ENCODE measurements at places on chromosomes 13 and 19. TPM values are rescaled to one million over a fixed set of nuclear protein-coding genes. Genes with fewer than 3 reads are reported as not detected.

GRCh38 chr19:21910318-21910717 is 74.3 kb upstream of the ZNF43 start:
- DNase-seq, result no peak

The NKPD1 gene
- total RNA-seq, result not detected

GRCh38 chr13:113763961-113764792 is 5.2 kb downstream of the TMEM255B start:
- DNase-seq, result no peak

- DNase-seq, result no peak
Observed at GRCh38 chr19:48508729-48509411, 2.8 kb downstream of the LMTK3 start.

DNA sequence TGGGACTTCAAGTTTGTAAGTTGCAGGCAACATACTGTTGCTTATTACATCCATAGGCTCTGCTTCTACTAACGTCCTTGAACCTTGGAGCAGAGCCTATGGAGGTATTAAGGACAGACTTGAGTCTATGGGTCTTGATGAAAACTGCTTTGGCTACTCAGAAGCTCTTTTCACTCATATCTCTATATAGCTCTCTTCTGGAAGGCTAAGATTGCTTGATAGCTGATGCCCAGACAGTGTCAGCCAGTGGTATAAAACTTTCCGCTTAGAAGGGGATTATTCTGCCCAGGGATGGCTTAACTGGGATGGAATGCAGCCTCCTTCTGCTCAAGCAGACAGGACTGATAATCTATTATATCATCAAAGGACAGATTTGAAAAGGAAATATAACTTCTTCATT is 25.6 kb upstream of the ESD start:
- no peak for DNase-seq

- no peak for DNase-seq
Observed at GRCh38 chr19:46896076-46896794, 35.4 kb downstream of the ARHGAP35 start.

DNA sequence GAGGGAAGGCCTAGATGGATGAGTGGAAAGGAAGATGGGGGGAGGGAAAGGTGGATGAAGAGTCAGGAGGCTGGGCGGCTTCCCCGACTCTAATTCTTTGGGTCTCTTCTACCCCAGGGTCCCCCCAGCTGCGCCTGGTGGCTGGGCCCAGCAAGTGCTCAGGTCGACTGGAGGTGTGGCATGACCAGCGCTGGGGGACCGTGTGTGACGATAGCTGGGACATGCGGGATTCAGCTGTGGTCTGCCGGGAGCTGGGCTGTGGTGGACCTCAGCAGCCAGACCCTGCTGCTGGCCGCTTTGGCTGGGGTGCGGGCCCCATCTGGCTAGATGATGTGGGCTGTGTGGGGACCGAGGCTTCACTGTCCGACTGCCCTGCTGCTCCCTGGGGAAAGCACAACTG is 9.5 kb downstream of the SSC5D start:
- DNase-seq, result no peak

The DACH1 gene
- 0.14 TPM for total RNA-seq

The ZNF556 gene
- not detected for total RNA-seq

- no peak for DNase-seq
Observed at GRCh38 chr19:4361152-4362046, 18.0 kb downstream of the MPND start.

The ZFR2 gene
- not detected for total RNA-seq

The UGGT2 gene
- total RNA-seq, result 19.9 TPM

DNA sequence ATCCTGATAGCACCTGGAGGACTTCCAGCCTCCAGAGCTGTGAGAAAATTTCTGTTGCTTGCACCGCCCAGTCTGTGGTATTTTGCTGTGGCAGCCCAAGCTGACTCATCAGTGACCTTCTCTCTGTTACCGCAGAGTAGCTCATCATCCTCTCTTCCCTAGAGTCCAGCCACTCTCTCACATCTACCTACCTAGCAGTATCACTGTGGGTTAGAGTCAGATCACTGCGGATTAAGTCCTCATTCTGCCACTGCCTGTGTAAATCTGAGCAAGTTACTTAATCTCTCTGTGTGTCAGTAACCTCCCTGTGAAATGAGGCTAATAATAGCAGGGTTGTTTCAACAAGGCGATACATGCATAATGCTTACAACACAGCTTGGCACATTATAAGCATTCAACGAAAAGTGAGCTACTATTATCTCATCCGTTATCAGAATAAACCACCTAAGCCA is 40.3 kb upstream of the USPL1 start:
- DNase-seq, result peak; percentile 70

DNA sequence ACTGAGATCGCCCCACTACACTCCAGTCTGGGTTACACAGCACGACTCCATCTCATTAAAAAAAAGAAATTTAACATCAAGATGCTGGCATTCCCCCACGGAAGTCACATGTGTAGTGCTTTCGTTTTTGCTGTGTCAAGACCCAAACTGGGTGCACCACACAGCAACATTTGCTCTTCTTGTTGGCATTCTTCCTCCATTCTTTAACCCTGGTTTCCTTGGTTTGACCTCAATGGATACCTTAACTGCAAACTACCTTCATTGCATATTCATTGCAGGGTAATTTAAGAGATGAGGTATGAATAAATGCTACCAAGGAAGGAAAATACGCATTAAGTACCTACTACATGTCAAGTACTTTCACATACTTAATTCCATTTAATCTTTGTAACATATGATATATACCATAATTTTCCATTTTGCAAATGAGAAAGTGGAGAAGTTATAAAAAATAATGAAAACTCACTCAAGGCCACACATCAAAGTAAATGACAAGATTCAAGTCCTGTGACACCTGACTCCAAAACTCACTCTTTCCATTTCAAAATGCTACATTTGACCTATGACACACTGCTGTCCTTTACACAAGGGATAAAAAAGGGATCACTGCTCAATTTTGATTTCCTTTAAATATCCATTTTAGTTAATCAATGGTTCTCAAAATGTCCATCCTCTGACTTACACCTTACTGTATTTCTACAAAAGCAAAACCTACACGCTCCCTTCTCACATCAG is 59.2 kb downstream of the STK24 start:
- no peak for DNase-seq

The FOXA3 gene
- 0.31 TPM for total RNA-seq

DNA sequence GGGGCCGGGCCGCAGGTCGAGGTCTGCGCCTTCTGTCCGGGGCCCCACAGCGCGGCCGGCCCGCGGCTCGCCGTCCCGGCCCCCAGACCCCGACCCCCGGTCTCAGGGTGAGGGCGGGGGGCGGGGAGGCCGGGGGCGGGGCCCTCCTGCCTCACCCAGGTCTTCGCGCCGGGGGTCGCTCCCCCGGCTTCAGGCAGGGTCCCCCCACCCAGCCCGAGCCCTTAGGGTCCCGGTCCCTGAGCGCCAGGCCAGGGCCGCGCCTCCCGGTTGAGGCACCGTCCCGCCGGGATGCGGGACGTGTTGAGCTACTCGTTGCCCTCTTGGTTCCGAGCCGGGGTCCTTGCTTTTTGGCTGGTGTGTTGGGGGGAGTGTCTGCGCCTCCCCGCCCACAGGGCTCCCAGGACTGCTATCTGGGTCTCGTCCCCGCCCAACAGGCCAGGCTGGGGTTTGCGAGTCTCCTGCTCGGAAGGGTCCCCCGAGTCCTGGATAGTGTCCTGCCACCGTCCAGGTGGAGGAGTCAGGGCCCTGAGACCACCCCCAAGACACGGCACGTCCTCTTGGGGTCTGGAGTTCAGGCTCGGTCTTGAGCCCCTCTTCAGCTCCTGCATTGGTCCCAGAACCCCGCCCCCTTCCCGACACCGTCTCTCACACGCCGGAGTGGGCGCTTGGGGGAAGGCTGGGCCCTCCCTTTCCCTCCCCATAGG is 452 bp downstream of the PIAS4 start:
- DNase-seq, result no peak

DNA sequence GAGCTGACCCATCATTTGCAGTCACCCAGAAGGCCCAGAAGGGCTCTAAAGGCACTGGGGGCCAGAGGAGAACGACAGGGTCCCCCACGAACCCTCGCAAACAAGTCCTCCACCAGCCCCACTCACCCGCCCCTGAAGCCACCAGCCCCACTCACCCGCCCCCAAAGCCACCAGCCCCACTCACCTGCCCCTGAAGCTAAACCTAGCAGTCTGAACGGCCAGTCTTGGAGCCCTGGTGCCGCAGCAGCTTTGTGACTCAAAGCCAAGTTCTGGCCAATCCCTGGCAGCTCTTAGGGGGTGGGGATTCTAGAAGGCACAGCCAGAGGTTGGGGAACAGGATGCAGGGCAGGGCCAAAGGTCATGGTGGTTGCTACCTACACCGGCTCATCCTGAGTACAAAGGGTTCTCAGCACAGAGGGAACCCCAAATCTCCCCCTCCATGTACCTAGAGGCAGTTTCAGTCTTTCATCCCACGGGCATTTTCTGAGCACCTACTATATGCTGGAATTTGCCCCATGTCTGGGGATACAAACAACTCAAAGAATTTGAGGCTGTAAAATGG is at the start of gene IQCN:
TSS of gene IQCN (minus strand) at position 234 of the 562 bp plus-strand sequence. CDS start 4,974 bp downstream, outside the sequence.
- DNase-seq, result peak; percentile 66

The RDH8 gene
- not detected for total RNA-seq

The ZNF132 gene
- 6.4 TPM for total RNA-seq

The GZMM gene
- not detected for total RNA-seq

- DNase-seq, result no peak
Observed at GRCh38 chr13:43355774-43356173, 332.4 kb downstream of the DNAJC15 start.

DNA sequence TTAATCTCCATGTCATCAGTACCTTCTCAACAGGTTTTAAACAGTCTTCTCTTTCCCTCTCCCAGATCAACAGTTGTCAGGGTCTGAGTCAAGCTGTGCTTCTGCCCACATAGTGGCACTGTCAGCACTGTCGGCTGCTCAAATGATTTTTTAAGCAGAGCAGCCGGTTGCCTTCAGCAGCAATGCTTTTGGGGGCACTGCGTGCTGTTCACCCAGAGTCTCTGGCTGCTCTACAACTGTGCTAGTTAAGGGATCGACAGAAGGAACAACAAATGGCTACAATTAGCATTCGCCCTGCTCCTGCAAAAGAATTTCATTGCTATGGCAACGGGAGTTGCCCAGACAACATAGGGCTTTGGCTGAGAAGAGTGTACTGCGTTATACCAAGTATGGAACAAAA is 412.9 kb downstream of the DIAPH3 start:
- DNase-seq, result no peak

The TBXA2R gene
- total RNA-seq, result 1.6 TPM

- no peak for DNase-seq
Observed at GRCh38 chr13:77544758-77545338, 9.3 kb downstream of the SCEL start.

DNA sequence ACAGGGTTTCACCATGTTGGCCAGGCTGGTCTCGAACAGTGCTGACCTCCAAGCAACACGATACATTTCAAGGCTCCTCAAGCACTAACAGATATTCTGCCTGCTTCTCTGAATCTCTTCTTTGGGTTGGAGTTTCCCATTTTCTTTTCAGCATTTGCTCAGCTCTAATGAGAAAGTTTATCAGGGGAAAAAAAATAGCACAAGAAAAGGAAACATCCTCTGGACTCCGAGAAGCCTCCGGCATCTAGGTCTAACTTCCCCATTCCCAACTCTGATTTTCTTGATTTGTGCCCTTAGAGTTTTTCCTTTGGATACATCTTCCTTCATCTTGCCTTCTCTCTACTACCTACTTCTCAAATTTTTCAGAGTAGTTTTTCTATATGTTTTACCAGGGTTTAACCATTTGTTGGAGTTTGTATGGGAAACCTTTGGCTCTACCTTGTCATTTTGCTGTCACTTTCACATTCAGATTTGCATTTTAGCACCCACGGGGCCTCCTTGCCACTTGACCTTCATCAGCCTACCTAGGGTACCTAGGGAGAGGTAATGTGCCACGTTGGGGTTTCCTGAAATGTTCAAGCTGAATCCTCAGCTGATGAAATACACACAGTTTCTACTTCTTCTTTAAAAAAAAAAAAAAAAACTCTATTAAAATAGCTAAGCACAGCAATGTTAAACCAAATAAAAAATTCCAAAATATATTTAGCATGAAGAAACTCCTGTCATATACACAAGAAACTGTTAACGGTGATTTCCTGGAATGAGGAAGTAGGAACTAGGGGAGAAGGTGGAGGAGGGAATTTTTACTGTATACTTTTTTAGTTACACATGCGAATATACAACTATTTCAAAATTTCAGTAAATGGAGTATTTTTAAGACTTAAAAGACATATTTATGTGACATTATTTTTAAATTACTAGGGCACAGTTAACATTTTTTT is 5.1 kb upstream of the USP12 start:
- DNase-seq, result no peak

DNA sequence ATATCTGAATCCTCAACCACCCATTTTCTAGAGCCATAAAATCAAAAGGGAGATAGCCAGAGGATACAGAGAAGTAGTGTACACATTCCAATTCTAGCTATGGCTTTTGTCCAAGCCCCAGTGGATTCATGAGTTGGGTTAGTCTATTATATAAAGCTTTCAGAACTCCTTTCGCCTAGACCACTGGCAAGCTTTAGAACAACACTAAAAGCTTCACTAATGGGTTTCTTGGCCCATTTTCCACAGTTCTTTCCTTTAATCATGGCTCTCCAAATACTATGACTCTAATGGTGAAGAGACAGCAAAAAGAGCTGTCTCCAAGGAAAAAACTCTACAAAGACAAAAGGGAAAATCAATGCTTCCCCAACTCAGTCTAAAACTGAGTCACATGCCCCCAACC is 48.2 kb upstream of the SLITRK5 start:
- DNase-seq, result peak; percentile 3

GRCh38 chr13:41596190-41596589 is 138.8 kb downstream of the RGCC start:
- DNase-seq, result no peak

GRCh38 chr13:39930544-39931444 is 275.3 kb downstream of the COG6 start:
- no peak for DNase-seq

DNA sequence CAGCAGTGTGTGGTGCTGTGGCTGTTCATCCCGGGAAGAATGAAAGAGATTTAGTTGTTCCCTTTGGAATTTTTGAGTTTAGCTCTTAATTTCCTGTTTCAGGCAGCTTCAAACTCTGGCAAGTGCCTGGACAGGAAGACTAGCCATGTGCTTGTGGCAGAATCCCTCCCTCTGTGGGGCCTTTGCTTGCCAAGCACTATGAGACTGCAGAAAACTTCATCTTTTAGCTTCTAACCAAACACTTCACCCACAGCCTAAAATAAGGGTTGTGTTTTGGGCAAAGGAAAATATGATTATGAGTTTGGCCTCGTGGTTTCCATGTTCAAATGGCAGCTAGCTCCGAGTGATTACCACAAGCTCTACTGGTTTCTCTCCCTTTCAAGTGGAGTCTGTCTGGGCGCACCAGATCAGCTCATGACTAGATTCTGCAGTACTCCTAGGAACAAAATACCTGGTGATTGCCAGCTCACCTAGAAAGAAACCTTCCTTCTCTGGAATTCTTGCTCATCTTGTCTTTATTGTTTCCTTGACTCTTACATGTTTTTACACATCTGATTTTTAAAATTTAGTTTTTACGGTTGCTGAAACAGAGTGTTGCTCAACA is 707.5 kb downstream of the SLITRK6 start:
- peak; percentile 9 for DNase-seq

- DNase-seq, result peak; percentile 4
Observed at GRCh38 chr13:99124794-99125316, 75.8 kb upstream of the UBAC2 start.

The CFAP97D2 gene
- total RNA-seq, result not detected

- DNase-seq, result peak; percentile 77
Observed at GRCh38 chr19:54481326-54481930, 8.3 kb upstream of the CDC42EP5 start.
